ENCODE measurements at places on chromosomes 5 and 9.

DNA sequence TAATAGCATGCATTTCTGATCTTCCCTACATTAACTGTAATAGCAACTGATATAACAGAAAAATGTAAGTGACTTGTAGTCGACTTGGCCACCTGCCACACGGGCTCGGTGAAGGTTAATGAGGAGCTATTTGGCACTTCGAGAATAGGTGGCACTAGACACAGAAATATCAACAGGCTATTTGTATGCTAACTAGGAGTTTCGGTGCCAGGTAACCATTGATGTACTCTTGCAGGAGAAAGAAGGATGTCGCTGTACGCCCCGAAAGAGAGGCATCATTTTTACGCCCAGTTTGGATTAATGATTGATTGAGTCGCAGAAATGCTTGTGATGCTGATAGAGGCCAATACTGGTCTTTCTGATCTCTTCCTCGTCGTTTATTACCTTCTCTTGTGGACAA lies 516 bp upstream of the DMRT2 start:
- DNase-seq: no peak

DNA sequence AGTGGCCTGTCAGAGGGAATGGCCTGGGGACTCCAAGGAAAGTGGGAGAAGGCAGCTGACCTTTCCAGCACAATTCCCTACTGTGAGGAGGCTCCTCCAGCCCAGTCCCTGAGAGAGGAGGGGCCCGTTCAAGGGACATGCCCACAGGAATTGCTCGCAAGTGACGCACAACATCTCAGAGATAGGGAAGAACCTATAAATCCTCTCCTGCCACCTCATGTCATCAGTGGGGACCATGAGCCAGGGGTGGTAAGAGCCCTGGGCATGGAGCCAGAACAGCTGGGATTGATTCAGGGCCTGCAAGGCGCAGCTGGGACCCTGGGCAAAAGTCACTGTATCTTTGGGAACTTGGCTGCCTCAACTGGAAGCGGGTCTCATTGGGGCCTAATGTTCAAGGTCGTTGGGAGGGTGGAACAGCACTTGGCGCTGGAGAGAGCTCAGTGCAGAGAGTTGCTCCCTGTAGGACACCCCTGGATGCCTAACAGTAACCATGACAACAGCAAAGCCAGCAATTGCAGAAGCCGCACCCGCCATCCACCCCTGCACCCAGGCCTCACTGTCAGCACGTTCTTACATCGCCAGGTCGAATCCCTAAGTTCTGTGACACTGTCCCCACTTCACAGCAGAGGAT lies 41.3 kb upstream of the ORM1 start:
- no peak for DNase-seq

DNA sequence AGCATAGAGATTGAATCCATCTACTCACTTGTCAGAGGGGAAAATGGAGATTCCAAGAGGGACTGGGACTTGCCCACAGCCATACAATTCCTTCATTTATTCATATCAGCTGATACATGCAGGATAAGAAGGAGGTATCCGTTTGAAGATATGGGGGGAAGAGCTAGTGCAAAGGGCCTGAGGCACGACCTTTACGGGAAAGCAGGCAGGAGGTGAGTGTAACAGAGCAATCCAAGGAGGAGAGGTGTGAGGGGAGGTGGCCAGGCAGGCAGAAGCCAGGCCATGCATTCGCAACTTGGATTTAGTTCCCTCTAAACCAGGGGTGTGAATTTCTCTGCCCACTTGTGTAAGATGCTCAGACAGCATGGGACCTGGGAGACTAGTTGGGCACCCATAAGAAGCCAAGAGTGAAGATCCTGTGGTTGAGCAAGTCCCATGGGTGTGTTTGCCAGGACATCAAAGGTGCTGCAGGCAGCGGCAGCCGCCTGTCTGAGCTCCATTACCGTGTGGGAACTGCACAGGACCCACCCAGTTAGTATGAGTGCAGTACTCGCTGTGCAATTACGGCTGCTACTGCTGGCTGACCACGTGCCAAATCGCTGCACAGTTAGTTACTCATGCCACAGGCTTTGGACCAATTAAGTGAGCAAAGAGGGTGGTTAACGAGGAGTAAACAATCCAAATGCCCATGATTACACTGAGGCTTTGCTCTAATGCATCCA lies 31.4 kb upstream of the FAT2 start:
- no peak for DNase-seq

DNA sequence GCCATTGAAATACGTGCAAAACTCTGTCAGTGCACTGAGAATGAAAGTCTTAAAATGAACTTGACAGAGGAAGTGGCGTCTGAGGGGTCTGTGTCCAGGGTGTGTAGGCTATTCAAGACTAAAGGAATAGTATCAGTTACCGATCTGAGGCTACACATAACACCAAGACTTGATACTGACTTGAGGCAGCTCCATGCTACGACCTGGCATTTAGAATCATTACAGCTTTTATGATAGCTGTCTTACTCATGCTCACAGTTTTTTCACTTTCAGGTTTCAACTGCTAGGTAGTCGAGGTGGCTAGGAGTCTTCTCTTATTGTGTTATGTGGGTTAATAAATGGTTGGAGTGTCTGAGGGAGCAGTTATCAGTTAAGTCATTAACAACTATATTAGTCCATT lies 92.8 kb upstream of the SLCO6A1 start:
- DNase-seq: no peak

GRCh38 chr5:5330728-5331452 lies 91.6 kb upstream of the ICE1 start:
- no peak for DNase-seq

DNA sequence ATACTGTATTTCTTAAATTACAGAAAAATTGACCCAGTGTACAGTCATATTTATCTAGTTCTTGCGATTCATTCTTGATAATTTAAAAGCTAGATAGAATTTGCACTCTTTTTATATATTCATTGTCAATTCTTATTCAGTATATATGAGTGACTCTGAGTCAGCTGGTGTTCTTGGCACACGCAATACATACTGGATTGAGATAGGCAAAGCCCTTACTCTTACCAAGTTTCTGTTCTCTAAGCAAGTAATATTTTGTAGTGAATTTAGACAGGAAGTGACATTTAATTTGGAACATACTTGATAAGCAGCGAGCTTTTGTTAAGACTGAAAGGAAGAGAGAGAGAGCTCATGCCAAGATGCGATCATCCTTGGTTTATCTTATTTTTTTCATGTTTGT lies 57.7 kb downstream of the GPBP1 start:
- no peak for DNase-seq

DNA sequence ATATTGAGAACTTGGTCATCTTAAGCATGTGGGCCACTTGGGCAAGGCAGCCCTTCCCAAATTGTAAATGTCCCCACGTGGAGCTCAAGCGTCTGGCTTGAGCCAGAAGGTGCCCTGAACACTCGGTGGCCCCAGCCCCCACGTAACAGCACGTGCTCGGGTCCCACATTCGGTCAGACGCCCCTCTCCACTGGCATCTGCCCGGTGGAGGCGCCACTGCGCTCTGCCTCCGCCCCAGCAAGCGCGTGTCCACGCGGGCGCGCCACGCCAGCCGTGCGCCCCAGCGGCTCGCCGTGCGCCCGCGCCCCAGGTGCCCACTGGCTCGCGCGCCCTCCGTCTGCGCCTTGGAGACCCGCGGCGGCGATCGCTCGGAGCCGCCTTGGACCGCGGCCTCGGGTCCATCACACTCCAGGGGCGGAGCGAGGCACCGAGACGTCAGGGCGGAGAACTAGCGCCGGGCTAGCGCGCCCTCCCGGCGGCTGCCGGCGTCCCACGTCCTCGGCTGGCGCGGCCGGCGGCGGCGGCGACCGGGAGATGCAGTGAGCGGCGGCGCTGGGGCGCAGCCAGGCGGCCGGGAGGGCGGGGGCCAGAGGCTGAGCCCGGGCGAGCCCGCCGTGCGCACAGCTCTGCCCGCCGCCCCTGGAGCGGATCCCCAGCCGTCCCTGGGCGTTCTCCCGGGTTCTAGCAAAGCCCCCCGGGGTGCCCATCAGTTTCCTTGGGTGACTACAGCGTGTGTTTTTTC lies at the start of gene PALM2AKAP2:
PALM2AKAP2 (plus strand) TSS at position 488 of the 742 bp plus-strand sequence. CDS start 291 bp downstream, outside the sequence.
- DNase-seq: no peak

DNA sequence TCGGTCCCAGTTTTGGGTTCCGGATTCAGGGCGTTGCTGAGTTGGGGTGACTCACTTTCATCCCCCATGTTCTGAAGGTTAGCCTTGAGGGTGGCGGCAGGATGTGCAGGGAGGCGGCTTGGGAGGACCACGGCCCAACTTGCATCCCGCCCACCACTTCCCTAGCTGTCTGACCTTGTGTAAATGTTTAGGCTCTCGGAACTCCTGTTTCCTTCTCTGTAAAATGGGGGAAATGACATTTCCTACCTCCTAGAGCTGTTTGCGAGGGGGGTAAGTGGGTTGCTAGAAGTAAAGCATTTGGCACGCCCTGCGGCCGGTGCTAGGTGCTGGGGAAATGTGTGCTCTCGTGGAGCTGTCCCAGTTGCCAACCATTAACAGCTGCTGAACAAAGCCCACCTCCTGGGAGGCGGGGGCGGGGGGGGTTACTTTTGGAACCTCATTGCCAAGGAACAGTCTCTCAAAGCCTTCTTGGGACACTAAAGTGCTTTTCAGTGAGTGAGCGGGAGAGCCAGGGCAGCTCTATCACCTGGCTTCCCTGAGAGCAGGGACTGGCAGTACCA lies 27.5 kb downstream of the PTGES2 start:
- no peak for DNase-seq

GRCh38 chr5:15524712-15525111 lies 24.7 kb downstream of the FBXL7 start:
- DNase-seq: no peak

DNA sequence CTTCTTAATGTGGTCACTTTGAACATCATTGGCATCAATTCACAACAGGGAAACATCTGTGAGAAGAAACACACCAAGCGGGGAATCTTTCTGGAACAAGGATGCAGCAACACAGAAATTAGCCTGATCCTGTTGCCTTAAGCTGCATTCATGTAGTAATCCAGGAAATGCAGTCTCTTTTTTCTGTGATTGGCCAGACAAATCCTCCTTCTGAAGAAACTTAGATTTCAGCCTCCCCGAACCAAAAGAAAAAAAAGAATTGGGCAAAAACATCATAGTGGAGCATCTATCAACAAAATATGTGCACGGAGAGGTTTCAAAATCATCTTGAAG lies 7.2 kb upstream of the XPA start:
- no peak for DNase-seq

- no peak for DNase-seq
Observed at GRCh38 chr9:72300873-72301272, 64.1 kb downstream of the ZFAND5 start.

DNA sequence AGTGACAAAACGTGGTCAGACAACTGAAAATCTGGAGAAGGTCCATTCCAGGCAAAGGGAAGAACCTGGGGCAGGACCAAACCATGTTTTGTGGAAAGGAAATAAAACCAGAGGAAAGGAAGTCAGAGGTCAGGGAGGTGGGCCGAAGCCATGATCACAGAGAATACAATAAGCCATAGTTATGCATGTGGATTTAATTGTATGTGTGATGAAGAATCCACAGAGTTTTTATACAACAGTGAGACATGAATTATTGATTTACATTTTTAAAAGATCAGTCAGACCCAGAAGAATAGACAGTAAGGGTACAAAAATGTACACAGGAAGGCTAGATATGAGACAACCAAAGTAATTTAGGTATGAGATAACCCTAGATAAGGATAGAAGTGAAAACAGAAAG lies 20.8 kb downstream of the TTC33 start:
- no peak for DNase-seq

GRCh38 chr5:42759456-42759855 lies 2.8 kb downstream of the CCDC152 start:
- DNase-seq: no peak

- no peak for DNase-seq
Observed at GRCh38 chr9:94002316-94003140, 47.4 kb upstream of the BARX1 start.

DNA sequence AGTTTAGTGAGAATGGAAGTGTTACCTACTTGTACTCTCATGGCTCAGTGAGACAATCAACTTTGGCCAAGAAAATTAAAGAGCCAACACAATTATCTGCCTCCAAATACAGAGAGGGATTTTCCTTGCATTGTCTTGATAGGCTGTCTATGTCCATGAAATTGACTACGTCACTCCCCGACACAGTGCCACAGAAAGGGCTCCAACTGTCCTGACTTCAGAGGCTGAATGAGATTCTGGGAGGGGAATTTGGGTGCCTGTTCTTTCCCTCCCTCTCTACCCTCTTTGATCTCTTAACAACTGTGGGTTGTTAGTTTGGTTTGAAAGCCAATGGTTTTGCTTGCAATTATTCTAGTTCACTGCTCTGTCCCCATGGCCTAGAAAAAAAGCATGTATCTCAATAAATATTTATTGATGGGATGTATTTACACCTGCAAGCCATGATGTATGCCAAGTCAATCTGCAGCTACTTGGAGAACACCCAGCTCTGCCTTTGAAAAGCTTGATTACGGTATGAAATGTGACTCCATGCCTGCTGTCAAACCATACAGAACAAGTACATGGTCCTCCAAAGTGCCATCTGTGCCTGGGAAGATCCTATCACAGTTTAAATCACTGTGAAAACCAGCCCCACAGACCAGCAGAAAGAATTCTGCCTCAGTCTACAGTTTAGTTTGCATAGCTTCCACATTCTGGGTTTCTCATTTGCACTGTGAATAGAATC lies 37.3 kb downstream of the CAPSL start:
- DNase-seq: no peak

DNA sequence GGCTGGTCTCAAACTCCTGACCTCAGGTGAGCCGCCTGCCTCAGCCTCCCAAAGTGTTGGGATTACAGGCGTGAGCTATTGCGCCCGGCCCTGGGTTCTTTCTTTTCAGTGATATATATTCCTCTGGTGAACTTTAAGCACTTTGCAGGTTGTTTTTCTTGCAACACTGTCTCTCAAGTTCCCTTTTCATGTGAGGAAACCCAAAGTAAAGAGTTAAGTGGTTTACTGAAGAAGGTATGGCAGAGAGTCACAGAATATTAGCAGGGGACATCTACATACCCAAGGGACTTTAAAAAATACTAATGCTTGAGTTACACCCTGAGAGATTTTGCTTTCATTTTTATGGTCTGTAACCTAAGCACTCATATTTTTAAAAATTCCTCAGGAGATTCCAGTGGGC lies 6.7 kb upstream of the GAPT start:
- no peak for DNase-seq

Measured in CD4-positive, alpha-beta T cell treated with Interleukin-6 at 100 ng/mL for 8 hours (primary cell).